ENCODE measurements at places on chromosomes 7 and 10.

DNA sequence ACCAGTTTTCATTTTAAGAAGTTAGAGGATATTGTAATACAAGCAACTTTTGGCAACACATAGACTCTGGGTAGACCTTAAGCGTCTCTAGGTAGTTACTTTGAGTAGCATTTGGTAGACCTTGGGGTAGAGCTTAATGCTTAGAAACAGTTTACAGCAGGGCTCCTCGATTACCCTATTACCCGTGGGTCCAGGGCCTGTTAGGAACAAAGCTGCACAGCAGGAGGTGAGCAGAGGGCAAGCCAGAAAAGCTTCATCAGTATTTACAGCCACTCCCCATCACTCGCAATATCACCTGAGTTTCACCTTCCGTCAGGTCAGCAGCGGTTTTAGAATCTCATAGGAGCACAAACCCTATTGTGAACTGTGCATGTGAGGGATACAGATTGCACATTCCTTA lies 173.5 kb downstream of the TSPAN12 start:
- no peak for DNase-seq

- DNase-seq: no peak
Measured at GRCh38 chr7:11458736-11459483, 373.1 kb downstream of the THSD7A start.

DNA sequence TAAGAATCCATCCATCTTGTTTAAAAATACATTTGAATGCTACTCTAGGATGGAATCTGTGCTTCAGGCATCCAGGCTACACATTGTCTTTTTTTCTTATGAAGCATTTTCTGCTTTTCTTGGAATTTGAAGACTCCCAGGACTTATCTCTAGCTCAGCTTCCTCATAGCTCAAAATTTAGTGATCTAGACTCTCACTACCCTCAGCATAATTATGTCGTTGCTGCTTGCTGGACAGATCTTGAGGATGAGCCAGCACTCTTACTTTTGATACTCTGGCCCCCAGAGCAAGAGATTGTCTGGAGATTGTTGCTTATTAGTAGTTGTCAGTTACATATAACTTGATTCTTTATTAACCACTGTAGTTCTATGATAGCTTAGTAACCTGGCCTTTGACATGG lies 83.3 kb upstream of the FGL2 start:
- no peak for DNase-seq

DNA sequence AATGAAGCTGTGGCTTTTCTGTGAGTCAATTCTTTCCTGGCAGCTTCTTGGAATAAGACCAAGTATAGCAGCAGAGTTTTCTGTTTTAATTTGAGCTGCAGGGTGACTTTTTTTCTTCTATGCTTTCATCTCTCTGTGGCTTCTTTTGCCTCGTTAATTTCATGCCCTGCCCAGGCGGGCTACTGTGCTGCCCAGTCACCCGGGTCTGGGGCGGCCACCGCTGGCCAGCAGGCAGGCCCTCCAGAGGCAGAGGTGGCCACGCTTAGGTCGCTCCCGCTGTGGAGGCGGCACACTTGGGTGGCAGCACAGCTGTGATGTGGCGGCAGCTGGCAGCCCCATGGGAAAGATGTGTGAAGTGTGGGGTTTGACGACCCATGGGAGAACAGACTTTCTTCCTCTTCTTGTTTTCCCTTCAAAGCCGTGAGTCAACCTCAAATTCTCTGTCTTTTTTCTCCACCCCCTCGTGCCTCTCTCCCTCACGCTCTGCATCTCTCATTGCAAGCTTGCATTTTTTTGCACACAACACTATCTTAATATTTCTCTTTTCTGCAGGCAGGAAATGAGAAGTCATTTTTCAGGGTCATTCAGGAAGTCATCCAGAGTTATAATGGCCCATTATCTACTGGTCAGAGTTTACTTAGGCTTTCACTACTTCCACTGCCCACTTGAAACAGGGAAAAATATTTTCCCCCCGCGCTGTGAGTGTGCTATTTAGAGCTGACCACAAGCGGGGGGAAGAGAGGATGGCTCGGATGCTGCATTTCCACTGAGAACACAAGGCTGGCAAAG lies 67.8 kb downstream of the EGFR start:
- no peak for DNase-seq

- no peak for DNase-seq
Measured at GRCh38 chr10:77907900-77908717, 18.4 kb downstream of the DLG5 start.

DNA sequence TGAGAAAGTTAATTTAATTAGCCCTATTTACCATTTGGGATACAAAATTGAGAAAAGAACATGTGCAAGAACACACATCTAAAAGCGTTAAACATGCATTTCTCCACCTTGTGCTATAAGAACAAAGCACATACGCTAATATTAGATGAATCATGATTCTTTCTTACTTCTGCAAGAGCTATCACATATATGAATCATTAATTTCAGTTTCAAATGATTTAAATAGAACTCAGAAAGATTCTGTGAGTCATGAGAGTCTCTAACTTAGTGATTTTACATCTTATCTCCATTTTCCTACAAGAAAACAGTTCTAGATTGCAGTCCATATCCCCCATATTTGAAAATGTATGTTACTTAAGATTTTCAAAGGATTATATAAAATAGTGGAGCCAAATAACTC lies 173.9 kb downstream of the RNLS start:
- no peak for DNase-seq

- no peak for DNase-seq
Measured at GRCh38 chr10:23439452-23439960, 631 bp downstream of the OTUD1 start.

DNA sequence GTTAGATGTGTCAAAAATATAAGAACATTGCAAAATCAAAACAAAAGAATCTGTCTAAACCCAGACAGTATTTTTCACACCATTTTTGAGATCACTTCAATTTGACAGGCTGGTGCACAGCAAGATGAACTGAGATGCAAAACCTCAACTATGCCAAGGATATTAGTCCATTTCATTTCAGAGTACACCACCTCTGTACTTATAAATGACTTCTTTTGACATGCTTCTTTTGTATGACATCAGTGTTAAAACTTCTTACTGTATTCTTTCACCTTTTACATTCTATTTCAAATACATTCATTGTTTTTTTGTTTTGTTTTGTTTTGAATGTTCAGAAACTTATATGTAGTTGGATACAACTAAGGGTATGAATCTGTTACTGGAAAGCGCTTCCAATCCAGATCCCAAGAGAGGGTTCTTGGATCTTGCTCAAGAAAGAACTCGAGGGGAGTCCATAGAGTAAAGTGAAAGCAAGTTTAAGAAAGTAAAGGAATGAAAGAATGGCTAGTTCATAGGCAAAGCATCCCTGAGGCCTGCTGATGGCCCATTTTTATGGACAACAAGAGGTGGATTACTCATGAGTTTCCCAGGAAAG lies 23.5 kb upstream of the GPR141 start:
- no peak for DNase-seq

- DNase-seq: no peak
Measured at GRCh38 chr10:74234569-74234968, 83.5 kb downstream of the ADK start.

GRCh38 chr7:140008755-140009610 lies 53.8 kb downstream of the PARP12 start:
- DNase-seq: no peak

GRCh38 chr10:67666416-67667034 lies 29.5 kb downstream of the CTNNA3 start:
- no peak for DNase-seq

DNA sequence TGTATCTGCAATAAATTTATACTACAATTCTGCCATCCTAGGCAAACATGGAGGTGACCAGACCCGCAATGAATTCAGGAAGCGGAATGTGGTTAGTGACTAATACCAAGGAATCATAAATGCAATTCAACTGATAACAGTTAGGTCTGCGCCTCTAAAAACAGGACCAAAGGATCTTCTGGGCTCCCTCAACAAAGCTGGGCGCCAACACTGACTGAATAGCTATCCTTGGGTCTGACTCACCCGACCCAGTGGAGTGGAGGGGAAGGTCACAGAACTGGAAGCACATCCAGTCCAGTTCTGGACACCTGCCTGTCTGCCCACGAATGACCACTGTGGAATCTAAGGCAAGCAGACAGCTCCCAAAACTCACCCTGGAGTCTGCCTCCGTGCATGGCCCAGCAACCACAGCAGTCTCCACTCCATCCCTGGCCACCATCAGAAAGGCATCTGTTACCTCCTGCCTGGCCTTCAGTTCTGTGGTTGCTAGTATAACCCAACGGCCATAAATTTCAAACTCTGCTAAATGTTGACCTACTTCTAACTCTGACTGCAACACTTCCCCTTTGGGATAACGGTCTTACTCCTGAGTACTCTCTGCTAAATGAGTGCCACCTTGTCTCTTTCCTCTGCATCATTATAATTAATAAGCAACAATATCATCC lies 43.0 kb upstream of the DLX6 start:
- no peak for DNase-seq

- DNase-seq: no peak
Measured at GRCh38 chr10:16562891-16563290, 41.2 kb upstream of the C1QL3 start.

GRCh38 chr7:47418601-47419309 lies 163.2 kb downstream of the TNS3 start:
- DNase-seq: no peak

GRCh38 chr10:75593692-75594556 lies 162.5 kb downstream of the LRMDA start:
- no peak for DNase-seq

DNA sequence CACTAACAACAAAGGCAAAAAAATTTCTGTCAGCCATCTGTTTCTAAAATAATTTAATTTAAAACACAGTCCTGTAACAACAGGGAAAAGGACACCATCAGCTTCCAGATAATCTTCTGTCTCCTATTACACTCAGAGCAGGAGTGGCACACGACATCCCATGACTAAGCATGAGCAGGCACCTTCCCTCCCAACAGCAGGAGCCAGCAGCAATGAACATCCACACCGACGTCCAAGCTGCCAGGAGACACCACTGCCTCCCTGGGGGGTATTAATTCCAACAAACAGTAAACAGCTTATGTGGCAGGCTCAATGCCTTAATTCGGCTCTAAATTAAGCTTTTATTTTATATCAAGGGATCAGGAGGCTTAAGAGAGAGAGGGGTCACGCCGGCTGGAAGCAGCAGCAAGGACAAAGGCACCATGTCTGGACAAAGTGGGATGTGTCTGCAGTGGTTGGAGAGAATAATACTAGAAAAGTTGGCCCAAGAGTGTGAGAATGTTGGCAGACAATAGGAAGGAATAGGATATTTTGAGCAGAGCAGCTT lies 45.7 kb downstream of the KIAA1549 start:
- no peak for DNase-seq

DNA sequence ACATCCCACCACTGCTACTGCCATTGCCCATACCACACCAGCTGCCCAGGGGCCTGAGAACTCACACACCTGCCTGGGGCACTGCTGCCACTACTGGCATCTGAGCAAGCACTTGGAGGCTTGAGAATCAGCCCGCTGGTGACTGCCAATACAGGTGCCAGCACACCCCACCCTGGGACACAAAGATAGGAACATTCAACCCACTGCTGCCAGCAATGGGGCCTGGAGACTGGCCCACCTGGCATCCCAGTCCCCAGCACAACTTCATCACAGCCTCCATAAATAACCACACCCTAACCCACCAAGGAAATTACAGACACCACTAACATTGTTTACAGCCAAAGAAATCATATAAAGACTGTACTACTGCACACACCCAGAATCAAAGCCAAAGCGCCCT lies 115.9 kb downstream of the SLC16A9 start:
- no peak for DNase-seq

- DNase-seq: no peak
Measured at GRCh38 chr10:77417359-77417758, 220.2 kb downstream of the KCNMA1 start.

GRCh38 chr7:100435401-100436304 lies 644 bp downstream of the PPP1R35 start:
- DNase-seq: no peak

GRCh38 chr10:118447478-118448270 lies 105.5 kb upstream of the FAM204A start:
- DNase-seq: no peak

GRCh38 chr10:126939706-126940105 lies 34.5 kb downstream of the DOCK1 start:
- DNase-seq: no peak

DNA sequence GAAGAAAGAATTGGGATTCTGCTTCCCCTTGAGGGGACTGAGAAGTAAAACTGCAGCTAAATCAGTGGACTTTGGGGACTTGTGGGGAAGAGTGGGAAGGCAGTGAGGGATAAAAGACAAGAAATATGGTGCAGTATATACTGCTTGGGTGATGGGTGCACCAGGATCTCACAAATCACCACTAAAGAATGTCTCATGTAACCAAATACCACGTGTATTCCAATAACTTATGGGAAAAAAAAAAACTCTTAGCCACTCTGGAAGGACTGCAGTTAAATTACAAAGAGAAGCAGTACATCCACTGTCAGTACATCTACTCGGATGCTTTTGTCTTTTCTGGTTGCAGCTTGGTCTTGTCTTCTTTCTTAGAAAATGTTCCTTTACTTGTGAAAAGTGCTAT lies 27.4 kb upstream of the GOT1 start:
- DNase-seq: no peak

- DNase-seq: no peak
Measured at GRCh38 chr7:156611014-156612010, 29.3 kb upstream of the RNF32 start.

- no peak for DNase-seq
Measured at GRCh38 chr7:18497082-18497481, 1.5 kb downstream of the HDAC9 start.

DNA sequence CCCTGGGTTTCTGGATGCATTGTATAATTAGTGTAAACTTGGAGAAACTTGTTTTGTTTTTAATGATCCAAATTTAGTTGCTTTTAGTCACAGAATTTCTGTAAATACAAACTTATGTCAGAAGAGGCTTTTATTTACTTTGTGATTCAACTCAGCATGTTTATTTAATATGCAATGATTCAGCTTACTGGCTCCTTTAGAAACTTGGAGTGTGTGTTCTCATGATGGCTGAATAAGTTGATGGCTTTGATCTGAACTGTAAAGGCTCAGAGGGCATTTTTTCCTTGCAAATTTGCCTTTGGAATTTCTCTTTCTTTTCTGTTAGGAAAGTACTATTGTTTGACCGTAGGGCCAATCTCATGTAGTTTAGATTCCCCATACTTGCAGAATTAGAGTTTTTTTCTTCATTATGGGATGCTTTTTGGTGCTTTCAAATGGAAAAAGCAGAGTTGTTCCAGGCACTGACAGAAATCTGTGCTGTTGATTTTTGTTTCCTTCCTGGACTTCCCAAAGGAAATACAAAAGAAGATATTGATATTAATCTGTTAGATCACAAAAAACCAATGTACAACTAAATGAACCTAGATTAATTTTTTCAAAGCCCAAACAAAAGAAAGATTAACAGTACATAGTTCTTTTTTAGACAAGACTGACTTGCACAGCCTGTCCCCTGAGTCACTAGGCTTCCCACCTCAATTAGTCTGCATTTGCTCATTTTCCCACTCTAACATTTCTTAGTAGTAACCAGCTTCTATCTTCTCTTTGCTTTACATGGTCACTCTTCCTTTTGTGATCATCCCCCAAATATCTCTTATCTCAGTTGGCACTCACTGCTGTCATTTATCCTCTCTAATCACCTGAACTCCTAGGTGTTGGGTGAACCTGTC lies 96.8 kb upstream of the AGR3 start:
- peak; percentile 27 for DNase-seq

- no peak for DNase-seq
Measured at GRCh38 chr10:867807-868206, 63.7 kb downstream of the LARP4B start.

Data from NT2/D1 (cell line).